ENCODE measurements at places on chromosomes 2 and 18. TPM values are rescaled to one million over a fixed set of nuclear protein-coding genes. Genes with fewer than 3 reads are reported as not detected.

TMEM178A gene
- 32.2 TPM for total RNA-seq

GCA gene
- 25.4 TPM for total RNA-seq

SLC38A11 gene
- total RNA-seq, result 7.8 TPM

PAX8 gene
- total RNA-seq, result 0.31 TPM

DYNAP gene
- total RNA-seq, result not detected

CAVIN2 gene
- total RNA-seq, result 2.2 TPM

CRYGD gene
- not detected for total RNA-seq

IL36RN gene
- total RNA-seq, result not detected
